ENCODE measurements at places on chromosomes 4 and X.

GRCh38 chr4:1534876-1535526, 128.8 kb upstream of the NKX1-1 start:
- DNase-seq: no peak

DNA sequence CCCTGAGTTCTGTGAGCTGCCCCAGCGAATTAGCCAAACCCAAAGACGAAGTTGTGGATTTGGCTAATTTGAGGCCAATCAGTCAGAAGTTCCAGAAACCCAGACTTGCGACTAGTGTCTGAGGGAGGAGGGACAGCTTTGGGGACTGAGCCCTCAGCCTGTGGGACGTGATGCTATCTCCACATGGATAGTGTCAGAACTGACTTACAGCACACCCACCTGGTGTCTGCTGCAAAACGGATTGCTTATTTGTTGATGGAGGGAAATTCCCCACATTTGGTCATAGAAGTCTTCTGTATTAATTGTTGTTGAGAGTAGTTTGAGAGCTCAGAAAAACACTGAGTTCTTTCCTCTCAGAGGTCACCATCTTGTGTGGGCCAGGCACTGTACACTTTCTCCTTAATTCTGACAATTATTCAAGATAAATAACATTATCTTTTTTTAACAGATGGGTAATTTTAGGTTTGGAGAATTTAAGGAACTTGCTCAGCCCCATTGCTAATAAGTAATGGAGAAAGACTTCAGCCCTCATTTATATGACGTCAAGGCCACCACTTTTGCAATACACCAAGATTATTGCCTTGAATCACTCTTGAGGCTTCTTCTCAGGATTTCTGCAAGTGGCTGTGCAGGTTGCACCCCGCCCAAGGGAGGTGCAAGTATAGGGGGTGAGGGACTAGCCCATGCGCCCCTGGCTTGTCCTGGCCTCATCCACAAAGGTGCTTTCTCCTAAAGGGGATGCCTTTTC, 16.7 kb downstream of the CLRN2 start:
- no peak for DNase-seq

GRCh38 chr4:129264008-129264657, 168.2 kb downstream of the C4orf33 start:
- no peak for DNase-seq

GRCh38 chr4:73607375-73608033, 12.7 kb downstream of the RASSF6 start:
- DNase-seq: no peak

DNA sequence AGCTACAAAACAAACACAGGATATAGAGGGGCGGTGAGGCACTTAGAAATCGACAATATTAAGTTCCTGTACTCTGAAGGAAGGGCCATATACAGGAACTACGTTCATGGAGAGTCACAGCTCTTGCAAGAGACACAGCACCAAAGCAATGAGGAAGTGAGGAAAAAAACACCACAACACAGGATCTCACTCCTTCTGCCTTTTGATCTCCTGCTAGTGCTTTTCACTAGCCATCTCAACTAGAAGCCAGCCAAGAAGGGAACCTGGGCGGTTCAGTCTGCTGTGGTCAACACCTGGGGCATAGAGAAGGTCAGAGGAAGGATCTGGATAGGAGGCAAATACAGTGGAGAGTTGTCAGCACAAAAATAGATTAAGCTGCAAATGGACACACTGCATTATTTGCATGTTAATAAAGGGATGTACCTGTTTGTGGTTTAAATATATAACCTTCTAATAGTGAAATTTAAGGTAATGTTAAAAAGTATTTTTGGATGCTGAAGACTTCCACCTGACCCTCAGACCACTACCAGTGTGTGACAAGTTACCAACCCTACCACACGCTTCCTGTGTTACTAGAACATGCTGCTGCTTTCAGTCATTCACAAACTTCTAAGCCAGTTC, 104.6 kb downstream of the DTHD1 start:
- no peak for DNase-seq

DNA sequence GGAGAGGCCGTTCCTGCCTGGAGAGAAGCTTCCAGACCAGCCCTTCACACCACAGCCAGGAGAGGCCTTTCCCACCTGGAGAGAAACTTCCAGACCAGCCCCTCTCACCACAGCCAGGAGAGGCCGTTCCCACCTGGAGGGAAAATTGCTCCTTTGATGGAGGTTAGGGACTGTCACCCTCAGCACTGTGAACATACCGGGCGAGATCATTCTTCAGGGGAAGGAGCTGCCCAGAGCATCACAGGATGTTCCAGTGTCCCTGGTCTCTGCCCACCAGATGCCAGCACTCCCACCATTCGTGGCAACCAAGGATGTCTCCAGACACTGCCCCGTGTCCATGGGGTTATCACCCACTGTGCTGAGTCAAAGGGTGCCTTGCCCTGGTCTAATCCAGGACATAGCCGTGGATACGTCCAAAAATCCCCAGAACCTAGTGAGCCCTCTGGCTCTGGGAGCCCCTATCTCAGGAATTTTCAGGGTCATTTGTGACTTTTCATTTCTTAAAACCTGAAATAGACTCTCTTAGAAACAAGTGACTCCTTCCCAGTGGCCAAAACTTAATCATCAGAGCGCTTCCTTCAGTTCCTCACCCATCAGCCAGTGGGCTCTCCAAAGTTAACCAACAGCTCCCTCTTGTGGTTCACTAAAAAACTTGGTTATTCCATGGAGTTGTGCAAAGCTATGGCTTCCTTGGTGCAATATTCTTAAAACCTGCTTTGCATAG, 80.2 kb downstream of the CRMP1 start:
- peak; percentile 85 for DNase-seq

DNA sequence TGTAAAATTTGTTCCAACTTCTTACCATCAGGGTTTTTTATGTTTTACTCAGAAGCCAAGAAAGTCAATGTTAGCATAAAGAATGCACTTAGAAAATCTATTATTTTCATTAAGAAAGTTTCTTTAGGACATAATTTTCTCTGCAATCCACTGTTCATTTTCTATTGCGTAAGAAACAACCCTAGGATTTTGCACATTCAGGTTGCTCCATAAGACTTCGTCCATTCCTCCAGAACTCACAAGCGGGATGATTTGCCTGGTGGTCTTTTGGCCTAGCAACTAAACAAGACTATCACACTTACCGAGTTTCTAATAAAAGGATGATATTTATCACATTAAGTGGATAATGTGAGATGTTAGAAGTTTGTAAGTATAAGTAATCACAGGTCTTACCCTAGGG, 376.3 kb upstream of the INTU start:
- DNase-seq: no peak

GRCh38 chrX:18889346-18890048, 94.4 kb downstream of the PHKA2 start:
- no peak for DNase-seq

Measured in brain (organoid and tissue), 16 donors.